ENCODE measurements at places on chromosomes 3 and 15.

DNA sequence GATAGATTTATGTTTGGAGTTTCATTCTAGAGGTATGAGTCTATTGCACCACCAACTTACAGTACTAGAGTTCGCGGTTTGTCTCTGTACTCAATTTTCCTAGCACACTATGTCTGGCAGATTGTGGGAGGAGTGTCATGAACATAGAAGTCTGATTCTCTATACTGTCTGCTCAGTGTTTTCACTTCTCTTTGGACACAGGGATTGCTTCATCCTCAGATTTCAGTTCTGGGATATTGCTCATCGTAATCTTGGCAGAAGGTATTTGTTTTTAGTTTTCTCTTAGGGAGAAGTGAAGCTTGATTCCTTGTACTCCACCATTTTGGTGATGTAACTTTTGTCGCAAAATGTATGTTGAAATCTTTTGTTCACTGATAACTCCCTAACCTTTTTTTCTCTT is 27.8 kb upstream of the AZI2 start:
- no peak for DNase-seq

- no peak for DNase-seq
Measured at GRCh38 chr3:4665197-4665596, 172.0 kb downstream of the ITPR1 start.

GRCh38 chr15:42108189-42108588 is 13.8 kb upstream of the PLA2G4D start:
- no peak for DNase-seq

DNA sequence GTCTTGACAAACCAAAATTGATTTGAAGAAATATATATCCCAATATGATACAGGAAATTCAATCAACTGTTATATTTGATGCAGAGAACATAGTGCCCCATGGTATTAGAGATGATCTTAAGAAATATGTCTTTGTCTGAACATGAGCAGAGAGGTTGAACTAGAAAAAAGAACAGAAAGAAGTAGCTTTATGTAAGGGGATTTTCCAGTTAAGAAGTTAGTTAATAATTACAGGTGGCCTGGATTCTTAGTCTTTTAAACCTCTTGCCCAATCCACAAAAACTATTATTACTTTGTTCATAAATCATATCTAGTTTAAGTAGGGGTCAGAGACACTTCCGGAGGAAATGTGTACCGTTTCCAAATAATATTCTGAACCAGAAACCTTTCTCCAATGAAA is 1186.7 kb upstream of the EPHA6 start:
- DNase-seq: no peak

DNA sequence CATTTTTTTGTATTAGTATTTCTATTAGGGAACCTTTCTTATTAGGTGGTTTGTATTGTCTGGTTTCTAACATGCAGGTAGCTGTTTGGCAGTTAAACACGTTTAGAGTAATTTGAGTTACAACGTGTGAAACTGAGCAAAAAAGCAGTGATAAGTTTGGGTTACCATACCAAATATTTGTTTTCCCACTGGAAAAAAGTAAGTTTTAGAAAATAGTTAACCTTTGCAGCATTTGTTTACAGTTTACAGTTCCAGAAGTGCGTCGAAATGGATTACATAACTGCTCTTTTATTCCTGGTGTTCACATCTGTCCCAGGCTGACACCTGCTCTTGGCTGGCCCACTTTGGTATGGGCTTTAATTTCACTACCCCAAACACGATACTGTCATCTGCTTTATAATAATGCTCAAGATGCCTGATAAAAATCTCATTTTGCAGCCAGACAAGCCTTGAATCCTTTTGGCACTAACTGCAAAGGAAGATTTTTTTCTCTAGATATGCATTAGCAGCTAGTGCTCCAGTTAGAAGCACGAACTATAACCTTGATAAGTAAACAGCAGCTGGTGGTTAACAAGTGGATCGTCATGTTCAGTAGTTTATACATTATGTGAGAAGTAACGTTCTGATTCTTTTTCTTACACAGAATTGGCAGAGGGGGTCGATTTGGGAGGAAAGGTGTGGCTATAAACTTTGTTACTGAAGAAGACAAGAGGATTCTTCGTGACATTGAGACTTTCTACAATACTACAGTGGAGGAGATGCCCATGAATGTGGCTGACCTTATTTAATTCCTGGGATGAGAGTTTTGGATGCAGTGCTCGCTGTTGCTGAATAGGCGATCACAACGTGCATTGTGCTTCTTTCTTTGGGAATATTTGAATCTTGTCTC is 5.3 kb downstream of the EIF4A2 start:
- no peak for DNase-seq

DNA sequence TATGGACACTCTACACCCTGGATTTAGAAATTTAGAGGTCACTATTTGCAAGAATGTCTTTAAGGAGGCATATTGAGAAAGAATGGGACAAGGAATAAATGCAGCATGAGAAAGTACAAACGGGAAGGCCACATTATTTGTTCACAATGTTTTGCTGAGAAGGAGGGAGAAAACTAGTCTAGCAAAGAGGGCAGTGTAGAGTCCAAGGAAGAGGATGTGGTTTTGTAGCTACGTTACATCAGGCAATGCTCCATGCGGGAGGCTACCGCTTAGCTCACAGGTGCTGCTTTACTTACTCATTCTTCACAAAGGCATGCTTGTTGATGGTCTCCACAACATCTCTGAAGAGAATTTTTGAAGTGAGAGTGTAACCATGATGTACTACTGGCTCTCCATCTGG is 191.1 kb downstream of the PLCH1 start:
- no peak for DNase-seq

- no peak for DNase-seq
Measured at GRCh38 chr3:46959161-46959511, 17.4 kb downstream of the CCDC12 start.

- DNase-seq: no peak
Measured at GRCh38 chr3:37986479-37987314, 3.9 kb upstream of the VILL start.

GRCh38 chr3:9715764-9716437 is 12.3 kb downstream of the CPNE9 start:
- no peak for DNase-seq

- no peak for DNase-seq
Measured at GRCh38 chr15:61047783-61048182, 181.3 kb downstream of the RORA start.

GRCh38 chr15:100158356-100158755 is 183.4 kb downstream of the ADAMTS17 start:
- DNase-seq: no peak

GRCh38 chr3:52670621-52671521 is 14.8 kb downstream of the PBRM1 start:
- DNase-seq: no peak

- no peak for DNase-seq
Measured at GRCh38 chr15:52689562-52689961, 10.4 kb upstream of the ATOSA start.

DNA sequence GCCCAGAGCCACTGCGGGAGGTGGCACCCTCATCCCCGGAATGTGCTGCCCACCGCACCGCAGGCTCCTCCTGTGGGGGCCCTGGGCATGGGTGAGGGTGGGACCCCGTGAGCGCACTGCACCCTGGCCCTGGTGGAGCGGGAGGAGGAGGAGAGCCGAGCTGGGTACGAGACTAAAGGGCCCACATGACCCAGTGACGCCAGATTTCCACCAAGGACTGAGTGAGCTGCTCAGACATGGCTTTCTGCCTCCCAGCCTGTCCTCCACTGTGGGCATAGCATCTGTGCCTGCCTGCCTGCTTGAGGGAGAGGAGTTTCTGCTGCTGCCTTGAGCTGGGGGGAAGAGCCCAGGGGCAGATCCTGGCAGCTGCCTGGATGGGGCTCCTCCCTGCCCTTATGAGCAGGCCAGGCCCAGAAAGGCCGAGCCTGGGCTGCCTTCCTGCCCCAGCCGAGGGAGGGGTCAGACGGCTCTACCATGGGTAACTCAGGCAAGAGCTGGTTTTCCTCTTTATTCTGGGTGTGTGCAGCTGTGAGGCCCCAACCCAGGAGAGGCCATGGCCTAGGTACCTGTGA is 88.4 kb downstream of the VGLL4 start:
- no peak for DNase-seq

DNA sequence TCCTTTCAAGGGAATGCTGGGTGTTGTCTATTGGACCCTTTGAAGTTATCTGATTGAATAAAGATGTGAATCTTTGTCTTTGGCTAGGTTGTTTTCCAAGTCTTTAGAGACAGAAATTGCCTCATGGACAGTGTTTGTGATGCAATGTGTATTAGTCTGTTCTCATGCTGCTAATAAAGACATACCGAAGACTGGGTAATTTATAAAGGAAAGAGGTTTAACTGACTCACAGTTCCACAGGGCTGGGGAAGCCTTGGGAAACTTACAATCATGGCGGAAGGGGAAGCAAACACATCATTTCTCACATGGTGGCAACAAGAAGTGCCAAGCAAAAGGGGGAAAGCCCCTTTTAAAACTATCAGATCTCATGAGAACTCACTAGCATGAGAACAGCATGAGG is 88.8 kb upstream of the PLXND1 start:
- no peak for DNase-seq

GRCh38 chr3:78048698-78049097 is 1008.8 kb downstream of the ROBO2 start:
- DNase-seq: no peak

DNA sequence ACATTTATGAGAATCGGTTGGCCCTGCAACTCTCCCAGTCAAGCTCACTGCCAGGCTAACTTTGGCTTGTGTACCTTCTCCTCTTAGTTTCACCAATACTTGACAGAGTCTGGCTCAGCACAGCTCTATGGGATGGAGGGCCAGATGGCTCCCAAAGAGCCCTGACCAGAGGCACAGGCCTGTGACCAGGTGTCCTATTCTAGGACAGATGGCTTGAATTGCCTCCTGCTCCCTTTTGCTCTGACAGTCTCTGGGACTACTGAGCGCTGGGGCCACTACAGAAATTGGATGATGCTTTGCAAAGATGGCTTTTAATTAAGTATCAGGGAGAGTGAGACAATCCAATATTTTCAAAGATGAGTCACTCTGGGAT is 10.3 kb upstream of the ARID3B start:
- no peak for DNase-seq

Data from GM12892 (cell line).